RCC 7860 (cell line): ENCODE measurements at places on chromosomes 7 and 10.

- no peak for DNase-seq
These were observed 855.8 kb downstream of the GATA3 start for GRCh38 chr10:8910314-8910713.

GRCh38 chr10:22491931-22492615 is 146.8 kb downstream of the SPAG6 start:
- DNase-seq: no peak

DNA sequence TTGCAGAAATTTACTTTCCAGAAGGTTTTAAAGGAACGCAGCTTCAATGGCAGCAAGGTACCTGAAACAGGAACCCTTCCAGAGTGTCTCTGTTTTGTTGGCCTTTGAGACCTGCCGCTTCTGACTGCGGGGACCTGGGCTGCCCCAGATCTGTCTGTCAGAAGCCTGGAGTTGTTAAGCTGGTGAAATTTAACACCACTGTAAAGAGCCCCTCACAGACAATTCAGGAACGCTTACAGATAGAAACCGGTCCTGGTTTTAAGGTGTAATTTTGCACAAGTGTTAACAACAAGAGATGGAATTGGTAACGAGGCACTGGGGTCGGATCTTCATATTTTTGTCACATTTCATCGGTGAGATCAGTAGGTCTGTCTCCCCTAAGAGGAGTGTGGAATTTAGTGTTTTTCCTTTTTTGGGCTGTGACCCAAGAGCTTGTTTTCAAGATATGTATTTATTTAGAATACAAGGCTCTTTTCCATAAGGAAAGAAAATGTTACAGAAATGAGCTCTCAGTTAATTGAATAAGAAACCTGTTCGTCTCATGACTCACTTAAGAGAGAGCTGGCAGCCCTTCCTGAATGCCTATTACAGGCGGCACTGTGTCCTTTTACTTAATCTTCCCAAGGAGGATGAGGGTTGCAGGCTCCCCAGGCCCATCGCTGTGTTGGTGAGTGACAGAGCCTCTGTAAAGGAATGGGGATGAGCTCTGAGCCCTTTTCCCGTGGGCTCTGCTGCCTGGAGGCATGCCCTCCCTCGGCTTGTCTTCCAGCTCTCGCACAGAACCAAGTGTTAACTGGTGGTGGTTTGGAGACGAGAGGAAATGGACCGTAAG is 168.7 kb downstream of the CUX1 start:
- DNase-seq: no peak

GRCh38 chr10:99346247-99346646 is 17.1 kb downstream of the CNNM1 start:
- DNase-seq: no peak

DNA sequence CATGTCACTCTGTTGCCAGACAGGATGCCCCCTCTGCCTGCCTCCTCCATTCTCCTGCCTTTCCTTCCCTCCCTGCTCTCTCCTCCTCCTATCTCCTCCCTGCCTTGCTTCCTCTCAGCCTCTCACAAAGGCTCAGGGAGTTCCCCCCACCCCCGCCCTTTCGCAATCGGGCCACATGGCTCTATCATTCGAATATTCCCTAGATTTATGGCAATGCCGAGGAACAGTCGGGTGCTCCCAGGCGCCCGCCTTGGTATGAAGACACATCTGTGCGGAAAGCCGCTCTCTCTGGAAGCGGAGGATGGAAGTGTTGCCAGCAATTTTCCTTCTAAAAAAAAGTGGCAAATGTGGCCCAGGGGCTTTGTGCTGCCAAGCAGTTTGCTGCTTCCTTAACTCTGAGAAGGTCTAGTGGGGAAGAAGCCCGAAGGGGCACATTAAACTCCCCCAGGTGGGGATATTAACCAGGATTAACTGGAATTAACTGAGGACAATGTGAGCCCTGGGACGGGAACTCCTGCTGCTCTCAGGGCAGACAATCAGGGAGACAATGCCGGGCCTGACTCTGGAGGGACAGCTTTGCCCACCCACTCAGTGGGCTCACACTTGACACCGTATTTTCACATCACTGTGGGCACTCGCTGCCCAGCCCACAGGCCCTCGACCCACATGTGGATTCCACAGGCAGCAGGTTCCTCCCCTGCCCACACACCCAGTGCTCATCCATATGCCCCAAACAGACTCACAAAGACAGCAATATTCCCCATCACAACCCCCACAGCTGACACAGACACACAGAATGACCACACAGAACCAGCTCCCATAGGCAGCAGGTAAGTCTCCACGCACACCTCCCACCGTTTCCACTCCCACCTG is 88.4 kb upstream of the SMNDC1 start:
- no peak for DNase-seq

DNA sequence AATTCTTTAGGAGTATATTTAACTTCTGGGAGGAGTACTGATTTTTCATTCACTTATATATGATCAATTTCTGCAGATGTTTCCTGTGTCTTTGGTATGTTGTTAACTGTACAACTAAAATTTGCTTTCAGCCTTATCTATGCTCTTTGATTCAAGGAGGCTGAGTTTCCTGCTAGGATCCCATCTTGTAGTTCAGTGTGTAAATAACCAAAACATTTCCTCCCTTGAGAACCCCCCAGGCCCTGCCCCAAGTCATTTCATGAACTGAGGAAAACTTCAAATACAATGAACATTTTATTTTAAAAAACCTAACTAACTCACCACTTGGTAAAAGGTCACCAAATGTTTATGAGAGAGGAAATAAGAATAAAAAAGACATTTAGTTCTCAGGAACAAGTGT is 55.5 kb downstream of the VWA2 start:
- no peak for DNase-seq

GRCh38 chr10:106436123-106436715 is 728.3 kb downstream of the SORCS1 start:
- DNase-seq: no peak

DNA sequence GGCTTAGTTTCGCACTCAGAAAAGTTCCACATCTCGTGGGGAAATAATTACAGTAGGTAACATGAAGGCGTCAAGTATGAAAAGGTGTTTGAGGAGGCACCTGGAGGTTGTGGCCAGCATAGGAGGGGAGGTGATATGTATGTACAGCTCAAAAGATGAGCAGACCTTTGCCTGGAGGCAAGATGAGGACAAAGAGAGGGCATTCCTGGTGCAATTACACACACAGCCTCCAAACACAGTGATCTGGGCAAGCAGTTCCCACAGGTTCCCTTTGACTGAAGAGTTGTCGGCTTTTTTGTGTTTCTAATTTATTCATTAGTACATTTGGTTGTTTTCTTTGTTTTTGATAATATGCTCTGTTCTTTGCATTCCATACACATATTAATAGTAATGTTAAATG is 46.9 kb downstream of the CDK14 start:
- DNase-seq: no peak

DNA sequence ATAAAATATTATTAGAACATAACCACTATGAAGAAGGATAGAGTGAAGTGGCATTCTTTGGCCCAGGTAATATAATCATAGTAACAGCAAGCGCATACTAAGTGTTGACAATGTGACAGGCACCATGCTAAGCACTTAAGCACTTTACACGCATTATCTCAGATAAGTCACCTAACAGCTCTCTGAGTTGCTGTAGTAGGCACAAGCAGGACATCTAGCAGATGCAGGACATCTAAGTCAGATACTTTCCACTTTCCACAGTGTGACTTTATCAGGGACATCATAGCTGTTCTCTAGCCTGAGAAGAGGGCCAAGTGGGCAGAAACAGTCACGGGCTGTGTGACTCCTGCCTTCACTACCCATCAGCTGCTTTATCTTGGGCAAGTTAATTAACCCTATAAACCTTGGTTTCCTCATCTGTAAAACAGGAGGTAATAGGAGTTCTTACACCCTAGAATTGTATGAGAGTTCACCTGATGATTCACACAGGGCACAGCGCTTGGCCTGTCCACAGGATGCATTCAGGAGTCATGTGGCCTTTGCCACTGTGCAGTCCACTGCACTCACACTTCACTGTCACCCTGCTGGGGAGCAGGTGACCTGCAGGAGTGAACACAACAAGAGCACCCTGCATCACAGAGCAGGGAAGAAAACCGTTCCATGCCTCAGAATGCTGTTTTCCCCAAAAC is 12.5 kb downstream of the LIPA start:
- DNase-seq: no peak

GRCh38 chr10:132607491-132607890 is 69.9 kb downstream of the INPP5A start:
- DNase-seq: no peak

DNA sequence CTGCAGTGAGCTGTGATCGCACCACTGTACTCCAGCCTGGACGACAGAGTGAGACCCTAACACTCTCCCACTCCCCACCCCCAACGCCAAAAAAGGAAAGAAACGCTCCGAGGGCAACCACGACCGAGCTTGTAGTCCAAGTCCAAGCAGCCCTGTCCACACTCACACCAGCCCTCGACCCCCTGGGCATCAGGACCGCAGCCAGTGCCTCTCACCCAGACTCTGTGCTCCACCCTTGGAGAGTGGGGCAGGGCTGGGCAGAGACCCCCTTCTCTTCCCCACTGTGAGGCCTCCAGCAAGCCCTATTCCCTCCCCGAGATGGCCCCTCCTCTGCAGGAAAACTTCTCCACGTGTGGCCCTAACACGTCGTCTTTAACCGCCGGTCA is 82.6 kb downstream of the FOXL3 start:
- no peak for DNase-seq

- no peak for DNase-seq
These were observed 38.7 kb upstream of the PPP1R17 start for GRCh38 chr7:31648288-31648687.

DNA sequence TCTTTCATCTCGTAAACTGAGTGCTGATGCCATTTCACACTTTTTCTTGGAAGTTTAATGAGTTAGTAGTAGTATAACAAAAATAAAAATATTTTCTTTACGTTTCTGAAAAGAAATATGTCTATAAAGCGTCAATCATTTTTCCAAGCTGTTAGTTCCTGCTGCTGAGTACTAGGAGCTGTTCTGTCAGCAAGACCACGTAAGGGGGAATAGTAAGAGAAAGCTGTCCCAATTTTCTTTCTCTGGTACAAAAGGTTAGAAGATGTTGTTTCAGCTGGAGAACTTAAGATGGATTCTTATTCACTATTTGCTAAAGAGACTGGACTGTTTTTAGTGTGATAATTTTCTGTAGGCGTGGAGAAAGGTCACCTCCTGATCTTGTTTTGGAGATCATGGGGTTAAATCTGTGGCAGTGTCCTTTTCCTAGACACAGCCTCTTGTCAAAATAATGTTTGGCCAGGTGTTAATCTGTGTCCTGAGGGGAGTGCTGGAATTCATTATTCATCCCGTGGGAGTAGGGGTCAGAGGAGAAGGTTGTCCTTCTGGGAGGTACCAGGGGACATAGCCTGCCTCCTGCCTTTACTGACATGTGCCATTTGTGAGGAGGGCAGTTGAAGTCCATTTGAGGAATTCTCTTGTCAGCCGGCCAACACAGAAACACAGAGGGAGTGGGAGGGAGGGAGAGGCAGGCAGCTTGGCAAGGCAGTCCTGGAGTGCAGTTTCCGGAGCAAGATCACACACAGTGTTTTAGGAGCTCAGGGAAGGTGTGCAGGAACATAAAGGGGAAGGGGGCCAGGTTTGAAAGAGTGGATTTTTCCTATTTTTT is 368.7 kb downstream of the AUTS2 start:
- DNase-seq: no peak

DNA sequence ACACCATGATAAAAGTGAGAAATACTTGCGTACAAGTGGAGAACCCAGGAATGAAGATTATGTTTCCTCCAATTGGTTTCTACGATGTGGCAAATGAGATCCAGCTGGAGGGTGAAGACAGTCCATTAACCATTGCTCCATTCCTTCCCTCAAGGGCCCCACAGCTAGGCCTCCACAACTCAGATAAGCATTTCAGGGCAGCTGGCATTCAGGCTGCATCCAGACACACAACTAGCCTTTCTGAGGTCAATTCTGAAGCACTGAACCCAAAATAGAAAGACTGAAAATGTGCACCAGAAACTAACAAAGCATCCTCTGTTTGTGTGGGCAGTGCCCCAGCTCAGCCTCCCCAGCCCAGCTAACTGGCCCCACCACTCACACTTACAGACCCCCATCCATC is 94.8 kb downstream of the GSAP start:
- no peak for DNase-seq

DNA sequence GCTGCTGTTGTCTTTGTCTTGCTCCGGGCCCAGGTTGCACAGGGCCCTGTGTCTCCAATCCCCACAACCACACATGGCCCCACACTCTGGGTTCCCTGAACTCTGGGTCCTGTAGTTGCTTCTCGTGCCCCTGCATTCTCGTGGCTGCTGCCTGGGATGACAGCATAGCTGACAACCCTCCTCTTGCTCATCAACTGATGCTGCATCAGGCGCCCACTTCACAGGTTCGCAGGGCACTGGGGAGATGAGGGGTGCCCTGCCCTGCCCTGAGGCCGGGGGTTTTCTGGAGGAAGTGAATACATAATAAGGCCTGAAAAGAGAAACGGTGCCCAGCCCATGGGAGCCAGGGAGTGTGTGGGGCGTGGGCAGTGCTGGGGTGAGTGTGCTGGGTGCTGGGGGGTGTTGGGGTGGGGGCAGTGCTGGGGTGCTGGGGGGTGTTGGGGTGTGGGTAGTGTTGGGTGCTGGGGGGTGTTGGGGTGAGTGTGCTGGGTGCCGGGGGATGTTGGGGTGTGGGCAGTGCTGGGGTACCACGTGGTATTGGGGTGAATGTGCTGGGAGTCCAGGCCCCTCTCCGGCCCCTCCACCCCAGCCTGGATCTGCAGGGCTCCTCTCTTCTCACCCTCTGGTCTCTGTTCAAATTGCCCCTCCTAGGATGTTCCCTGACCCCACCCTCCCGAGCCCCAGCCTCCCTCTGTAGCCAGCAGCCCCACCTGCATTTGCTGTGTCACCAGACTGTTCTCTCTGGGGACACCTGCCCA is 2.0 kb upstream of the MTG1 start:
- DNase-seq: no peak

DNA sequence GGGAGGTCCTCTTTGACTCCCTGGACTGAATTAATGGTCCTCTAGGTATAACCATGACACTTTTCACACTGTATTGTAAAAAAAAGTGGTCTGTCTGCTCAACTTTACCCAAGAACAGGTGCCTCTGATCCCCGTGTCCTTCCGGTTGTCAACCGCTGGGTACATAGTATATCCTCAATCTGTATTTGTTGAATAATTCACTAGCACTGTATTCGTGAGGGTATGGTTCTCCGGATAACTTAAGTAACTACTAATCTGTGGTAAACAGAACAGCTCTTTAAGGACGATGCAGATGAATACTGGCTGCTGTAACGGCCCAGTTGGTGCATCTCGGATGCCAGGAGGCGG is 472 bp upstream of the ADAM22 start:
- no peak for DNase-seq

DNA sequence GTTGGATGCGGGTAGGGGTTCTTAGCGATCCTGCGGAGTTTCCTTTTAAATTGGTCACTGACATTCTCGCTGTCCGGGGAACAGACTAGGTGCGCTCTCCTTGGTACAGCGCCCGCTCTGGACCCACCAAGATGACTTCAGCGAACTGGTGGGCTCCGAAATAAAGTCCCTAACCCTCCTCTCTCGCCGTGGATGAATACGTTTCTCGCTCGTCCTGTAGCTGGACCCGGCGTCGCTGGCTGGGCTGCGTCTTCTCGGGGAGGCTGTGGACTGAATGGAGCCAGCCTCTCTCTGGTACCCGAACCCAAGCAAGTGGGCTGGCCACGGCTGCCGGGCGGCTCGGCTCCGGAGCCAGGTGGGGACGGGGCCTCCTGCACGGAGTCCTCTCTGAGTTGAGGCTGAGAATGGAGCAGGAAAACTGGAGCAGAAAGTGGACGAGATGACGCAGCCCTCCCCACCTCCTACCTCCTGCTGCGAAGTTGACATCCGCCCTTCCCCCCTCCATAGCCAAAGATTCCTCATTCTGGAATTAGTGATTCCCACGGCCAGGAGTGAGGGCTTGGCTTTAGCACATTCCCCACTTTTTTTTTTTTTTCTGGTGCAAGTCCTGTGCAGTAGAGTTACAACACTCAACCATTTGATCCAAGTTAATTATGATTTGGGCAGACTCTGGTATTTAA is 1.5 kb downstream of the UNC5B start:
- no peak for DNase-seq
